ENCODE measurements at places on chromosomes 3 and 15.

- DNase-seq: no peak
Observed at GRCh38 chr15:98286831-98287230, 326.3 kb downstream of the ARRDC4 start.

- no peak for DNase-seq
Observed at GRCh38 chr15:96331144-96331944, 844 bp downstream of the NR2F2 start.

- no peak for DNase-seq
Observed at GRCh38 chr15:31586841-31587240, 260.2 kb downstream of the KLF13 start.

DNA sequence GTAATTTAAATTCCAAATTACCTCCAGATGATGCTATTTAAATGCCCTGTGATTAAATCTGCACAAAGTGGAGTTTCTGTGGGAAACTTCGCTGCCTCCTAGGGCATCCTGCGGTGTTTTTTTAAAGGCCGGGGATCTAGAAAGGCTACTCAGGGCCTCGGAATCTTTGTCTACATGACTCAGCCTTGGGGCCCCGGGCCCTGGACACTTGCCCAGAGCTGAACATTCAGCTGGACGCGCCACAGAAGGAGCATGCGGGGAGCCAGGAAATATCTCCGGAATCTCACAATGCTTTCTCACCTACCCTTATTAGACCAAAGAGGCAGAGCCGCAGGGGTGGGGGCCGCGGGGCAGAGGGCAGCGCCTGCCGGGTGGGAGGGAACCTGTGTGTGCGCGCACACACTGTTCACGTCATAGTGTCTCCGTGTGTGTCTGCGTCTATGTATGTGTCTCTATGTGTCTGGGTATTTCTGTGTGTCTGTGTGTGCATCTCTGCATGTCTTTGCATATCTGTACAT is 145.5 kb upstream of the TPM1 start:
- DNase-seq: no peak

DNA sequence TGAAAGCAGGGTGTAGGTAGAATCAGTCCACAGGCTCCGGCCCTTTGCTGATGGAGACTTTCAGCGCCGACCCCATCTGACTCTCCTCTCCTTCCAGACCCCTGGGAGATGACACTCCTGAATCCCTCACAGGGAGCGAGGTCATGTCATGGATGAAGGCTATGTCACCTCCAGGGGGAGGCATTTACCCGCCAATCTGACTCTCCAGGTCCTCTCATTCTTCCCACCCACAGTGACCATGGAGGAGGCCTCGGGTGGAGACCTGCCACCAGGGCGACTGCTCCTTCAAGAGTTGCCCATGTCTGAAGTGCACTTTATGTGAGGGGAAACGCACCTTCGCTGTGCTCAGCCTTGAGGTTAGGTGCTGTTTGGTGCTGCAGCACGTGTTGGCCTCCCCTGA is 112.7 kb downstream of the KLF13 start:
- peak; percentile 31 for DNase-seq

GRCh38 chr15:70670680-70671079 is 92.7 kb downstream of the UACA start:
- no peak for DNase-seq

DNA sequence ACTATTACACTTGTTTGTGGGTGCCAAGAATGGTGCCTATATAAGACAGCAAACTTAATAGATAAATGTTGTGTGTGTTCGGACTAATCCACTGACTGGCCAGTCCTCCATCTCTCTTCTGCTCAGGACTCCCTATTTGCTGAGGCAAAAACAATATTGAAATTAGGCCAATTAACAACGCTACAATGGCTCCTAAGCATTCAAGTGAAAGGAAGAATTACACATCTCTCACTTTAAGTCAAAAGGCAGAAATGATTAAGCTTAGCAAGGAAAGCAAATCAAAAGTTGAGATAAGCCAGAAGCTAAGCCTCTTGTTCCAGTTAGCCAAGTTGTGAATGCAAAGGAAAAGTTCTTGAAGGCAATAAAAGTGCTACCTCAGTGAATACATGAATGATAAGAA is 126.9 kb downstream of the CCNL1 start:
- DNase-seq: no peak

Measured in stimulated activated CD4-positive, alpha-beta T cell treated with anti-CD3 and anti-CD28 coated beads, Interleukin-2, amount 100 ng/mL, for 48 hours (primary cell).